DMS79 treated with DMSO at 0.1 percent for 48 hours (cell line): ENCODE measurements at places on chromosomes 3 and 15.

DNA sequence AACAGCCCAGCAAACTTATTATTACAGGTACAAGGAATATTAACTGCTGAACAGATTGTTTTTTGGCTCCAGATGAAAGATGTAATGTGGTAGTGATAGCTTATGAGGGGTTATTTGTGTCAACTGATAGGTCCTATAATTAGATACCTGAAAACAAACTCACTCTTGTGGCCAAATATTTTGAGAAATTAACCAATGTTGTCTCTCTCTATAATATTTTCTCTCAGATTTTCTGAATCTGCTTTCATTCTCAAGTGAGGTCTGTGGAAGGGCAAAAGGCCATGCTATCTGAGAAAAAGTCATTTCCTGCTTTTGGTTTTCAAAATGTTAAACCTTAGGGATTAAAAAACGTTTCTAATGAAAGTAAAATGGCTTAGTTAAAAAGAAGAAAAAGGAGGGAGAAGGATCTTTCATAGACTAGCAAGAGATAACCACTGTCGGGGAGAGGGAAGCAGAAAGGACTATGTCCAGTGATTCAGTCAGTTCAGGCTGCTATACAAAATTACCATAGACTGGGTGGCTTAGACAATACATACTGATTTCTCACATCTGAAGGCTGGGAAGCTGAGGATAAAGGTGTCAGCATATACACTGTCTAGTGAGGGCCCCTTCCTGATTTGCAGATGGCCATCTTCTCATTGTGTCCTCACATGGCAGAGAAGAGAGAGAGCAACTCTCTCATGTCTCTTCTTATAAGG, 277.5 kb upstream of the P2RY1 start:
- DNase-seq: no peak

DNA sequence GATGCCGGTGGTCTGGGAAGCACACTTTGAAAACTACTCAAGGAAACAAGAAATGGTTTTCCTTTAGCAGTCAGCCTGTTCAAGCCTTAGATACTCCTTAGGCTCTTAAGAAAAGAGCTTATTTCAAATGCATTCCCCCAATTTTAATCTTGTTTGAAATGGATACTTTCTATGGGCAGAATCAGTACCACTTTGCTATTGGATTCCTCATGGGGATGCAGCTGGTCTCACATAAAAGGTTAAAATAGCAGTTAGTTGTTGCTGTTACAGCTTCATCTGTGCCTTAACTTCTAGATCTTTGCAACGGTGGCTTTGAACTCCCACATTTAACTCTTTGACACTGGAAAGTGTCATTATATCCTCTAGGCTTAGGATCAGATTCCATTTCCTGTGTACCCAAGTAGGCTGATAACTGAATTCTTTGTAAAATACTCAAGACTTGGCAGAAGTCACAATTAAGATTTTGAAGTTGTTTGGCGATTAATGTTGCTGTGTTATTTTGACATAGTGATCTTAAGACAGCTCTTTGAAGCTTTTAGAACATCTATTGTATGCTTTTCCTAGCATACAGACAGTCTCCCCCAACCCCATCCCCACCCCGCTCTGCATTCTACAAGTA, 2.2 kb downstream of the THBS1 start:
- no peak for DNase-seq

DNA sequence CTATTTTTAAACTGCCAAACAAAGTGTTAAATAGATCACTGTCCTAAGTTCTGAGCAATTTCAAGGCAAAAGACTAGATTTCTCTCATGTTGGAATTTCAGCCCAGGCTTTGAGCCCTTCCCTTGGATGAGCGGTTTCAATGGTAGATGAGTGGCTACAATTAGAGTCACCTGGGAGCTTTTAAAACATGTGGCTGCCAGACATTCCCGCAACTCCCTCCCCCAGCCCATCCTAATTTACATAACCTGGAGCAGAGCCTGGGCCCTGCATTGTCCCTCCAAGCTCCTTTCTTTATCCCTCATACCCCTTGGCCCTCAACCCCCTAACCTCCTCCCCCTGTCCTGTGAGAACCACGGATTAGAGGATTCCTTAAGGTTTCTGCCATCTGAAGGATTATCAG, 357.5 kb upstream of the UMPS start:
- no peak for DNase-seq

- DNase-seq: peak; percentile 2
Observed at GRCh38 chr15:69031013-69032001, 16.8 kb downstream of the NOX5 start.

DNA sequence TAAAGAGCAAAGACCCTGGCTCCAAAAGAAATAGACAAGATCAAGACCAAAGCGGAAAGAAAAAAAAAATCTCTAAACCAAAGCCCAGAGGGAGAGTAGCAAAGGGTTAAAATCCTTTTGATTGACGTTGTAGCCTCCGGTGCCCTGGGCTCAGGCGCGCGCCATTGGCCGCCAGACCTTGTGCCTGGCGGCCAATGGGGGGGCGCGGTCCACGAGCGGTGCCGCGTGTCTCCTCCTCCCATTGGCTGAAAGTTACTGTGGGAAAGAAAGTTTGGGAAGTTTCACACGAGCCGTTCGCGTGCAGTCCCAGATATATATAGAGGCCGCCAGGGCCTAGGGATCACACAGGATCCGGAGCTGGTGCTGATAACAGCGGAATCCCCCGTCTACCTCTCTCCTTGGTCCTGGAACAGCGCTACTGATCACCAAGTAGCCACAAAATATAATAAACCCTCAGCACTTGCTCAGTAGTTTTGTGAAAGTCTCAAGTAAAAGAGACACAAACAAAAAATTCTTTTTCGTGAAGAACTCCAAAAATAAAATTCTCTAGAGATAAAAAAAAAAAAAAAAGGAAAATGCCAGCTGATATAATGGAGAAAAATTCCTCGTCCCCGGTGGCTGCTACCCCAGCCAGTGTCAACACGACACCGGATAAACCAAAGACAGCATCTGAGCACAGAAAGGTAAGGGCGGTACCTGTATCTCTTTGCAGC, at the start of gene HES1:
Gene HES1 (plus strand): TSS at position 343 of the 713 bp plus-strand sequence. CDS start 233 bp downstream, at position 576.
- peak; percentile 77 for DNase-seq

- DNase-seq: no peak
Observed at GRCh38 chr15:92879949-92880725, 20.0 kb upstream of the CHD2 start.

GRCh38 chr15:79916502-79917132, 19.8 kb upstream of the MTHFS start:
- no peak for DNase-seq

DNA sequence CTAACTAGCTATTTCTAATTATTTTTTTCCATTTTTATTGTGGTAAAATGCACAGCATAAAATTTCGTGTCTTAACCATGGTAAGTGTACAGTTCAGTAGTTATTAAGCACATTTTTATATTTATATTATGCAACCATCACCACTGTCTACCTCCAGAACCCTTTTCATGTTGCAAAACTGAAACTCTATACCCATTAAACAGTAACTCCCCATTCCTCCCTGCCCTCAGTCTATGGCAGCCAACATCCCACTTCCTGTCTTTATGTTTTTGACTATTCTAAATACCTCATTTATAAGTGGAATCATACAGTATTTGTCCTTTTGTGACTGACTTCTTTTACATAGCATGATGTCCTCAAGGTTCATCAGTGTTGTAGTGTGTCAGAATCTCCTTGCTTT, 25.5 kb downstream of the SLC35A5 start:
- no peak for DNase-seq

DNA sequence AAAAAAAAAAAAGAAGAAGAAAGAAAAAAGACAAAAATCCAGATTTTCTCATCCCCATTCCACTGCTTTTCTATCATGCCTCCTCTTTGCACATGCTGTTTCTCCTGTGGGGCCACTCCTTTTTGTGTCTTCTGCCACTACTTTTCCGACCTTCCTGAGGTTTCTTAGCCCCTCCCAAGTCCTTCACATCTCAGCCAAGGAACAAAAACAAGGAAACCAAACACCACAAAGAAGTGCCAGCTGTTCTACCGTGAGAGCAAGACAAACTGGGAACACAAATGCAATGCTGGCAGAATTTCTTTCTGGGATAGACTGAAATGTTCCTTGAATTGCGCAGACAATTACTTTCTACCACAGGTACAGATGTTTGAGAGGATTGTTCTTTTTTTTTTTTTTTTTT, 83.2 kb downstream of the MB21D2 start:
- peak; percentile 40 for DNase-seq

- DNase-seq: no peak
Observed at GRCh38 chr3:186825872-186826409, 16.6 kb upstream of the ADIPOQ start.

- DNase-seq: no peak
Observed at GRCh38 chr3:6680119-6680806, 180.7 kb upstream of the GRM7 start.

- DNase-seq: no peak
Observed at GRCh38 chr3:115475178-115476041, 147.9 kb upstream of the GAP43 start.

GRCh38 chr3:112582244-112582874, 20.5 kb downstream of the SLC35A5 start:
- peak; percentile 2 for DNase-seq

GRCh38 chr15:87881026-87881425, 375.5 kb downstream of the NTRK3 start:
- no peak for DNase-seq

- no peak for DNase-seq
Observed at GRCh38 chr3:53749448-53749847, 96.8 kb downstream of the CHDH start.

DNA sequence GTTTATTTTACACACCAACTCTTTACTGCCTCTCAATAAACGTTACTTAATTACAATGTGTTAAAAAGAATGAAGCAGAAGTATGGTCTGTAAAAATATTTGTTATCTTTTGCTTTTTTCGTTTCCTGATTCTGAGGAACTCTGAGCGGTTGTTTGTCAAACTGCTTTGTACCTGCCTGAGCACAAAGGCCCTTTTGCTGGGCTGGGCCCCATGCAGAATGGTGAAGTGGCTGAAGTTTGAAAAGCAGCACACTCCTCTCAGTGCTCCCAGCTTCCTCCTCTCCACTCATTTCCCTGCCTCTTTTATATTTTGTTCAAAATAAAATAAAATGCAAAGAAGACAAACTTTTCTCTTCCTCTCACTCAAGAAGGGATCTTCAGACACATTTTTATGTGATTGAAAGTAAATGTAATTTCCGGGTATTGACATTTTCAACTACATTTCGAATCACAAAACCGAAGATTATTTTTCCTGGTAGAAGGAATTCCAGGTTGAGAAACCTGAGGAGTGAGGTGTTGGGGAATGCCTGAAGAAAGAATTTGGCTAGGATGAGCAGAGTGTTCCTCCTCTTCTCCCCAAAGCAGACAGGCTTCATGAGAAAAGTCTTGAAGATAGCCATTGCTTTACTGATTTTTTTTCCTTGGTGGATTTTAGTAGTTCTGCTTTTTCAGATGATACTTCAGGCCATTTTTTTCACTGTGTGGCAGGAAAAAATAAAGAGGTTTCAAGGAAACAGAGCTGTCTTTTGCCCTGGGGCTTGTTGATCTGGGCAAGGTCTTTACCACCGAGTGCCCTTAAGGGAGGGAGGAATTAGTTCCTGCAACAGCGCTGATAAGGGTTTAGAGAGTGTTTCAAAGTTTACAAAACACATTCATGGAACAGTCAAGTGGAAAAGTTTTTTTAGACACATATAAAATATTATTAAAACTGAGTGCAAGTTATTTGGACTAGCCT, 229.8 kb downstream of the NFKBIZ start:
- no peak for DNase-seq

DNA sequence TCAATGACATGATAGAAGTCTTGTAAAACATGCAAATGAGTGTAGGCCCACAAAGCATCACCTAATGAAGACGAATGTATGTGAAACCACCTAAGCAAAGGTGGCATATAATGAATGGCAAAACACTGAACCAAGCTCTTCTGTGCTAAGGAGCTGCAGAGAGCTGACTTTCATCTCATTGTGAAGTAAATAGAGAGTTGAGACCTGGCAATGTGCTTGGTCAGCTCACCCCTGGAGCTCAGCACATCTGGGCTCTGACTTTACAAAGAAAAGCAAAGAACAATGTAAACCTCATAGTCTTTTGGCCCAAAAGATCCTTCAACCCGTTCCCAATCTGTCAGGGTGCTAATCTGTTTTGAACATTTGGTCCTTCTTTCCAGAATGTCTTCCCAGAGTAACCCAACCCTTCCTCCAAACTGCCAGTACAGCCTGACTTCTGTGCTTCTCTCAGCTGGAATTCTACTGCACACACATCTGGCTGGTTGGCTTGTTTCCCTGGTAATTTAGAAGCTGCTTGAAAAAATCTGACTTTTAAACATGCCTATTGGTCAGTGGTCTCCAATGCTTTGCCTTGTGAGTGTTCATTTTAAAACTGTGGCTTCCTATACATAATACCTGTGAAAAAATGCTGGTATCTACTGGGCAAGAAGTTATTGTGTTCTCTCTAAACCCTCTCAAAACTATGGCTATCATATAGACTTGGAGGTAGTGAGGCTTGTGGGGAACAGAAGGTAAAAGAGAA, 101.7 kb downstream of the CD200R1L start:
- DNase-seq: no peak

DNA sequence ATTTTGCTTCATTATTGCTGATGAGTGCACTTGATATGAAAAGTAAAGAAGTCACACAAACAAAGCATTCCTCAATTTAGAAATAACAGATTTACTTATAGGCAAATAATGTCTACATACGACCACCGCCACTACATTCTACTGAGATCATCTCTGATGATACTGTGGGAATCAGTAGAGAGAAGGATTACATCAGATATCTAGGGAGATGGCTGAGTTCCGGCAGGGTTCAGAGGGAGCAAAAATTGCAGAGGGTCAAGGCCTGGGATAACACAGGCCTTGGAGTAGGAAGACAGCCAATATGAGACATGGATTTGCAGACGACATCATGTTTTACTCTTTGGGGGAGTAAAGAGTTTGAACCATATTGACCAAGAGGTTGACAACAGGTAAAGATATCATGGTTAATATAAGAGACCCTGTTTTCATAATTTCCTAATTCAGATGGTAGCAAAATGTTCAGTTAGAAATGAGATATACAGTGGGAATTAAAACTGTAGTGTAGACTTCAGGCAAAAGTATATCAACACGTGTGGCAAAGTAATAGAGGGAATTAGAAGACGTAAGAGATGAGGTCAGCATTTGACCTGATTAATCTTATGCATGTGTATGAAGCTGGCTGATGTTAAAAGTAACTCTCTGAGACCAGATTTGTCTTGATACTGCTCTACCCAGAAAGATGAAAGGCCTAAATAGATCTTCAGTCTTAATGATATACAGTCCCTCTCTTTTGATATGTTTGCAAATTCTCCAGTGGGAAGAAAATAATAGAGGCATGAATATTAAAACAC, 15.6 kb downstream of the LSAMP start:
- no peak for DNase-seq

DNA sequence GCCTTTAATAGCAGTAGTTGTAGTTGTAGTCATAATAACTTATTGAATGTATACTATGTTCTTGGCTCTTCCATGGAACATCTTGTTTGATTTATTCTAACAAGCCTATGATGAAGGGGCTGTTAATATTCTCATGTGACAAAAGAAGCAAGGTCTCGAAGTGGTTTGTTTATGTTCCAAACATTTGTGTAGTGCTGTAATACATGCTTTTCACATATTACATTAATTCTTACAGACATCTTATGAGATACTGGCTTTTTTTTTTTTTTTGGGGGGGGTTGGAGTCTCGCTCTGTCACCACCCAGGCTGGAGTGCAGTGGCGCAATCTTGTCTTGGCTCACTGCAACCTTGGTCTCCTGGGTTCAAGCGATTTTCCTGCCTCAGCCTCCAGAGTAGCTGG, 252.3 kb downstream of the PTPRG start:
- no peak for DNase-seq
